AG04450 (cell line): ENCODE measurements at places on chromosomes 6 and 20.

GRCh38 chr20:55116598-55116997, 641.2 kb downstream of the DOK5 start:
- DNase-seq, result no peak

GRCh38 chr20:2657674-2658073, 5.2 kb downstream of the NOP56 start:
- DNase-seq, result no peak

GRCh38 chr6:16630026-16630643, 131.1 kb downstream of the ATXN1 start:
- no peak for DNase-seq

- DNase-seq, result no peak
These were observed 14.0 kb downstream of the GNAS-AS1 start for GRCh38 chr20:58836616-58837204.

GRCh38 chr6:90369651-90370050, 73.0 kb upstream of the BACH2 start:
- DNase-seq, result no peak

- DNase-seq, result no peak
These were observed 72.9 kb downstream of the FYN start for GRCh38 chr6:111800259-111800765.

- DNase-seq, result peak; percentile 8
These were observed 7.5 kb upstream of the CCDC28A start for GRCh38 chr6:138765896-138766655.

DNA sequence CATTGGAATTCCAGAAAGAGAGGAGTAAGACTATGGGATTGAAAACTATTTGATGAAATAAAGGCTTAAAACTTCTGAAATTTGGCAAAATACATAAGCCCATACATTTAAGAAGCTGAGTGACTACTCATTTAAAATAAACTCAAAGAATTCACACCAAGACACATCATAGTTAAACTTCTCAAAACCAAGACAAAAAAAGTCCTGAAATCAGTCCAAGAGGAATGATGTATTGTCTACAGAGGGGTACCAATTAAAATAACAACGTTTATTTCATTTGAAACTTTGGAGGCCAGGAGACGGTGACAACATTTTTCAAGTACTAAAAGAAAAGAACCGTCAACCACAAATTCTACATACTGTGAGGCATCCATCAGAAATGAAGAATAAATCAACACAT, 841.4 kb upstream of the MAP3K7 start:
- no peak for DNase-seq

DNA sequence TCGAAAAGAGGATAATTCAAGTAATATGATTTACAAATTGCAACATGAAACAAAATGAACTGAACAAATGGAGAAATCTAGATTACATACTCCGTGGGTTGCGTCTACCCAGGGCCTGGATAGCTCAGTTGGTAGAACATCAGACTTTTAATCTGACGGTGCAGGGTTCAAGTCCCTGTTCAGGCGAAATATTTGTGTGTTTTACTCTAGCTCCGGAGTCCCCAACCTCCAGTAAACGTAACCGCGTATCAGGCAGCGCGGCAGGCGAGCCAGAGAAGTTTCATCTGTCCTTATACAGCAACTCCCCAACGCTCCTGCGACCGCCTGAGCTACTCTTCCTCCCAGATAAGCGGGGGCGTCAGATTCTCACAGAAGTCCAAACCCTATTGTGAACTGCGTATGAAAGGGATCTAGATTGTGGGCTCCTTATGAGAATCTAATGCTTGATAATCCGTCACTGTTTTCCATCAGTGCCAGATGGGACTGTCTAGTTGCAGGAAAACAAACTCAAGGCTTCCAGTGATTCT, 176.1 kb downstream of the TRIM27 start:
- DNase-seq, result peak; percentile 27

GRCh38 chr6:79797163-79797764, 150.1 kb downstream of the ELOVL4 start:
- DNase-seq, result no peak

DNA sequence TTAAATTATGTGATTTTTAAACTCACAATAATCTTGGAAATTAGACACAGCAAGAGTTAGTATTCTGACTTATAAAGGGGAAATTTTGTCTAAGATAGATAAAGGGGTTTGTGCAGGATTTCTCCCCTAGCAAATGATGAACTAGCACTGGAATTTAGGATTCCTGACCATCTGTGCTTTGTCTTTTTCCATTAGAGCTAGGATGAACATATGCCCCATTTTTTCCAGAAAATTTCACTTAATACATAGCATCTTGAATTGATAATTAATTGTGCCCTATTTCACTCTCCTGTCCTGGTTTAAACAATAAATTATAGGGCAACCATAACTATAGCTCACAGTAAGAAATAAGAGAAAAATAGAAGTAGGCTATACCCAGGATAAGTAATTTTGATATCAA, 601.0 kb downstream of the GRIK2 start:
- DNase-seq, result no peak

GRCh38 chr20:34578025-34578424, 19.5 kb downstream of the MAP1LC3A start:
- DNase-seq, result no peak

- DNase-seq, result no peak
These were observed 252.3 kb downstream of the BTBD9 start for GRCh38 chr6:38387461-38387860.

GRCh38 chr6:106534564-106534982, 94.7 kb downstream of the RTN4IP1 start:
- no peak for DNase-seq

DNA sequence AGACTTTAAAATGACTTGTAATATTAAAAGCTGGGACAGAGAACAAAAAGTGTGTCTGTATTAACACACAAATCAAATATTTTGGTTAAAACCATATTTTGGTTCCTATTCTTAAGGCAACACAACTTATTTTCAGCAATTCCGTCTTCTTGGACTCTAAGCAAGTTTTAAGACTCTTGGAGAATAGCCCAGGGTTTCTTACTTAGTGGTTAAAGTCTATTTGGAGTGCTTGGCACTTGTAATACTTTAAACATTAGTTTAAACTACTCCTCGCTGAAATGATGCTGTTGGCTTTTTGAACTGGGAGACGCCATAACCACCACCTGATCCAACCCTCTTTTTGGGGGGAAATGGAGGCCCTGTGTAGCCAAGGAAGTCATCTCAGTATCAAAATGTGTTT, 109.7 kb upstream of the GMDS start:
- no peak for DNase-seq

DNA sequence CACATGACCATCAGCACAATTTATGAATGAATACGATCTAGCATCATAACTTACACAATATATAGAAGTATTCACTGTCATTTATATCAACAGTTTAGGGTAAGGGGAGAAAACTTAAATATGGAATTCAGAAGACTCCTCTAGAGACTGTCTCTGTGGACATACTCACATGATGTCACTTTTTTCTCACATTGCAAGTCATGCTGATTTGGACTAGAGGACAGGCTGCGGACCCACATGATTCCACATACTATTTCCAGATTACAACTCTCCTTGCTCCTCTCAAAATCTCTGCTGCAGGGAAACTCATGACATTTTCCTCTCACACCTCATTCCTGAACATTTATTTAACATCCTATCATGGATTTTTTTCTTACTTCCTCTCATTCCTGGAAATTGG, 13.4 kb downstream of the CRISP1 start:
- DNase-seq, result no peak

DNA sequence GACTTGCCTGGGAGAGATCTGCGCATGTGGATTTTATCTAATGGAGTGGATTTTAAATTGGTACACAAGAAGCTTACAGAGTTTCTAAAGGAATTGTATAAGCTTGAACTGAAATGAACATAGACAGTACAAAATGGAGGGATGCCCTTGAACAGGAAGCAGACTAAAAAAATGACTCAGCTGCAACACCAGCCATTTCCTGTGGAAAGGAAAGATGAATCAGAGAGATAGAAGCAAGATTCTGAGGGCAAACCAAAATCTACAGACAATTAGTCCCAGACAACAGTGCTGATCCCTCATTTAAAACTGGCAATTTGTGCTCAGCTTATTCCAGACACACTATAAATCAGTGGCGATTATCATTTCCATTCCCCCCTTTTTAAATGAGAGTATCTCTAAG, 114.6 kb upstream of the TCF21 start:
- no peak for DNase-seq

DNA sequence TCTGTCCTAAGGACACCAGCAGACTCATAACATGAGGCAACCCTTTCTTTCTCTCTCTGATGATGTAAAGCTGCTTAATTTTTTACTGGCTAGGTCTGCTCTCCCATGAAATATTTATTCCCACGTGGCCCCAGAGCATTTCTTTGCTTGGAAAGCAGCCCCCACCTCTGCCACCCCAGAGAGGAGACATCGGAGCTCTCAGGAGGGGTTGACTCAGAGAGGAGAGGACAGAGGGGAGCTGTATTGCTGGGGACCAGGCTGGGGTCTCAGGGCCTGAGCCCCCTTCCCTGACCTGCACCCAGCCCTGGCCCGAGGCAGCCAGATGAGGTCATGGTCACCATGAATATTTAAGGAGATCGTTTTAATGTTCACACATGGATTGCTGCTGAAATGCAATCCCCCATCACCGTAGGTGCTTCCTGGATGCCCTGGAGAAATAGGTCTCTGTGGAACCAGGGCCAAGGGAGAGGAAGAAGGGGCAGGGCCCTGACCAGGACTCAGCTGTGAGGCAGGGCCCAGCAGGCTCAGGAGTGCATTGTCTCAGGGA, 117.5 kb downstream of the DLL1 start:
- DNase-seq, result no peak

- no peak for DNase-seq
These were observed 479.0 kb upstream of the NRSN1 start for GRCh38 chr6:23647045-23647444.

- DNase-seq, result no peak
These were observed 31.8 kb upstream of the ZNF133 start for GRCh38 chr20:18256440-18257090.

DNA sequence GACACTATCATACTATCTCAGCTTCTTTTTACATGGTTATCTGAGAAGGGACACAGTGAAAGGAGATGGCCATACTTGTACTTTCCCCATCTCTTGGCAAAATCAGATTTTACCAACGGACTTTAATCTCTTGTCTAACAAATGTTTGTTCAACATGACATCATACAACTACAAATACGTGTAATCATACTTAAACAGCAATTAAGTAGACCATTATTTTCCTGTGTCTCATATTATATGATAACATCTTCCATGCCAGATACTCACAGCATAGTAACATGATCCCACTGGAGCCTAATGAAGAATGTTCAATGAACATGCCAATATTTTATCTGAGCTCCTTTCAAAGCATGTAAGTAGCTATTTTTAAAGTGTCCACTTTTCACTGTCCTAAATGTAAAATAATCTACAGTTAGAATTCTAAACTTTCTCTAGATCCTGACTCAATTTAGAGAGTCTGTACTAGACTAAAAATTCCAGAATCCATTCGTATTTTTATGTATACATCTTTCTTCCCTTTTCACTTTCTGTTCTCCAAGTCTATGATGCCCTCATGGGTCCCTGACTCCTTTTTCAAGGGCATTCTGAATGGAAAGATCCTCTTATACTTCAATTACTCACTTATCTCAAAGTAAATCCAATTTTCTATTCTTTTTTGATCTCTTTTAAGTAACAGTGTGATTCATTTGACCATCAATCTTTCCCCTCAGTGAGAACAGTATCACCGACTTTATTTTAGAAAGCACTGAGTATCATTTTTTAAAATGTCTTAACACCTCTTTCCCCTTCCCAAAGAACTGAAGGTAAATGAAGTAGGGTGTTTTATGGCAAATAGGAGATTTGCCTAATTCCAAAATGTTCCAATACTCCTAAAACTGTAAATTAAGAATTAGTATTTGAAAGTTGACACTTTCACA, 133.5 kb downstream of the CDK19 start:
- DNase-seq, result no peak

DNA sequence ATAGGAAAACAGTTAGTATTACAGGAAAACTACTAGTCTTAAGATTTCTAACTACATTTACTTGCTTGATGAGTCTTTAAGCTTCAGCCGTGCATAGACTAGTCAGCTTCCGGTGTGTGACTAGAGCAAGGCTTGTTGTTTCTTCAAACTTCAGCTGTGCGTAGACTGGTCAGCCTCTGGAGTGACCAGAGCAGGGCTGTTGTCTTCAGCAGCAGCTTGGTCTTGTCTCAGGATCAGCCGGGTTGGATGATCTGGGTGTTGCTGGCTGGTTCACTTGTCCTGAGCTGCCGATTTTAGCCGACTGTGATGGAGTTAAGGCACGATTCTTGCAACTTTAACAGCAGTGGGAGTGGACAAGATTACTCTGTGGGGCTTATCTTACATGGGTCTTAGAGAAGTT, 44.7 kb downstream of the HLA-C start:
- DNase-seq, result no peak

DNA sequence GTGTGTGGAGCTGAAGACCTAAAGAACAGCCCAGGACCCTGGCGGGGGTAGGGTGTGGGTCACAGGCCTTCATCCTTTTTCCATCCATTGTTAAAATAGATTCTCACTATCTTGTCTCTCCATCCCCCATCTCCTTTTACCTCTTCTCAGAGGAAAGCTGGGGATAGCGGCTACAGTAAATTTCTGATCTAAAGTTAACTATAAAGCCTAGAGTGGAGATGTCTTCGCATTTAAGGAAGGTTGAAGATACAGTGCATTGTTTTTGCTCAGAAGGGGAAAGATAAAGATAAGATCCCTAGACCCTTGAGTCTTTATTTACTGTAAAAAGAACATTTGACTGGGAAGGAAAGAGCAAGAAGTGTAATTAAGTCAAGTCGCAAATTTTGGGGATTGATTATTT, 8.6 kb downstream of the FOXA2 start:
- no peak for DNase-seq

GRCh38 chr20:49482621-49483017, at the start of gene KCNB1:
Gene KCNB1 (minus strand): TSS chr20:49482668. CDS start chr20:49482480, 188 bp downstream.
- DNase-seq, result no peak

GRCh38 chr6:142735204-142735603, 209.8 kb downstream of the HIVEP2 start:
- no peak for DNase-seq

DNA sequence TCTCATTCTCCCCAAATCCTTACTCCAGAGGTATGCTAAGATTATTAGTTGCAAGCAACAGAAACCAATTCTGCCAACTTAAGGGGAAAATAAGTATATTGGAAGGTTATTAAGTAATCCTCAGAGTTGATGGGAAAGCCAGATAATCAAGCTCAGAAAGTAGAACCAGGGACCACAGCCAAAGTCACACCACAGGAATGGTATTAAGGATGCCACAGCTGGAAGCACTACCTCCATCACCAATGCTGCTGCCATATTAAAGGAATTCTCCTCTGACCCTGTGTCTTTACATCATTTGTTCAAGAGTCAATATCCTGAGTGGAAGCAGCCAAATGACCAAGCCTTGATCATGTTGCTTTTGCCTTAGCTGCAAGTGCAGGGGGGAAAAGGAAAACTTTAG, 9.9 kb downstream of the PROCR start:
- DNase-seq, result no peak

DNA sequence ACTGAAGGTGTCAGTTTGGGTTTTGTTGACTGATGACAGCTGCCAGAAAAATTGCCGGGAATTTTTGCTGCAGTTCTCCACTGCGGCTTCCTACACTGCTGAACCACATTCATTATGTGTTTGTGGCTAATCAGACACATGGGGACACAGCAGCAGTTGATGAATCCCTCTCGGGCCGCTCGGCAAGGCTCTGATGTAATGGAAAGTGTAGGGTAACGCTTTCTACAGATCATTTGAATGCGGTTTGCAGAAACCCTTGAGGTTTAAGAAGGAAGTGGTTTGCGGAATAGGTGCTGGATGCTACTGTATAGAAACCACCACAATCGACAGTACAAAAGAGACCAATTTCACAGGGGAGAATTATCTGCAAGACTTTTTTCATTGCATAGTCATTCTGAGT, 138.7 kb upstream of the SASH1 start:
- DNase-seq, result peak; percentile 76
